ENCODE measurements at places on chromosomes 6 and 20.

DNA sequence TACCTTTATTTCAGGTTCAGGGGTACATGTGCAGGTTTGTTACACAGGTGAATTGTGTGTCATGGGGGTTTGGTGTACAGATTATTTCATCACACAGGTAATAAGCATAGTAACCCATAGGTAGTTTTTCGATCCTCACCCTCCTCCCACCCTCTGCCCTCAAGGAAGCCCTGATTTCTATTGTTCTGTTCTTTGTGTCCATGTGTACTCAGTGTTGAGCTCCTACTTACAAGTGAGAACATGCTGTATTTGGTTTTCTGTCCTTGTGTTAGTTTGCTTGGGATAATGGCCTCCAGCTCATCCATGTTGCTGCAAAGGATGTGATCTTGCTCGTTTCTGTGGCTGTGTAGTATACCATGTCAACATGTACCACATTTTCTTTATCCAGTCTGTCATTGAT is 66.0 kb downstream of the STK4 start:
- no peak for DNase-seq

- DNase-seq: no peak
Measured at GRCh38 chr20:32400476-32400875, 42.3 kb downstream of the ASXL1 start.

DNA sequence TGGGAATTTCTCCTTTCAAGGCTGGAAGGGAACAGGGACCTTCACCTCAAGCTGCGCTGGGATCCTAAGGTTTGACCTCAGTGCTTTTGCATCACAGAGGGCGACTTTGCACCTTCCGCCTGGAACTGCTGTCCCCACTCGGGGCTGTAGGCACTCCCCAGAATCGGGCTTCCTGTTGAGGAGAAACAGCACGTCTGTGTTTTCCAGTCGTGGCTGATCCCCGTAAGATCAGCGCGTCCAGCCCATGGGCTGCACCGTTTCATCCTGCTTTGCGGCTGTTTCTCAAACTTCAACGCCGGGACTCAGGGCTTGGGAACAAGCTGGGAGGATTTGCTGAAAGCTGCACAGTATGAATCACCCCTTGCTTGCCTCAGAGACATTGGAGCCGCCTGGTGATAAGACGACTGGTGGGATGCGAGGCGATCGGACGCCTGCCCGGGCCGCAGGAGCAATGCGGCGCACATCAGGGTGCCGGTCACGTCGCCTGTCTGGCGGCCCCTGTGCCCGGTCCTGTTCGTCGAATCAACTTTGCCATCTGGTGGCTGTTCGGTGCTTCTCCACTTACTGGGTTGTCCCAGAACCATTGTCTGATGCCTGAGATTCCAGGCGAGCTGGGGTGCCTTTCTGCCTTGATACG is 53.6 kb upstream of the FRMD1 start:
- no peak for DNase-seq

GRCh38 chr6:89612121-89612520 is 26.4 kb downstream of the LYRM2 start:
- DNase-seq: no peak

DNA sequence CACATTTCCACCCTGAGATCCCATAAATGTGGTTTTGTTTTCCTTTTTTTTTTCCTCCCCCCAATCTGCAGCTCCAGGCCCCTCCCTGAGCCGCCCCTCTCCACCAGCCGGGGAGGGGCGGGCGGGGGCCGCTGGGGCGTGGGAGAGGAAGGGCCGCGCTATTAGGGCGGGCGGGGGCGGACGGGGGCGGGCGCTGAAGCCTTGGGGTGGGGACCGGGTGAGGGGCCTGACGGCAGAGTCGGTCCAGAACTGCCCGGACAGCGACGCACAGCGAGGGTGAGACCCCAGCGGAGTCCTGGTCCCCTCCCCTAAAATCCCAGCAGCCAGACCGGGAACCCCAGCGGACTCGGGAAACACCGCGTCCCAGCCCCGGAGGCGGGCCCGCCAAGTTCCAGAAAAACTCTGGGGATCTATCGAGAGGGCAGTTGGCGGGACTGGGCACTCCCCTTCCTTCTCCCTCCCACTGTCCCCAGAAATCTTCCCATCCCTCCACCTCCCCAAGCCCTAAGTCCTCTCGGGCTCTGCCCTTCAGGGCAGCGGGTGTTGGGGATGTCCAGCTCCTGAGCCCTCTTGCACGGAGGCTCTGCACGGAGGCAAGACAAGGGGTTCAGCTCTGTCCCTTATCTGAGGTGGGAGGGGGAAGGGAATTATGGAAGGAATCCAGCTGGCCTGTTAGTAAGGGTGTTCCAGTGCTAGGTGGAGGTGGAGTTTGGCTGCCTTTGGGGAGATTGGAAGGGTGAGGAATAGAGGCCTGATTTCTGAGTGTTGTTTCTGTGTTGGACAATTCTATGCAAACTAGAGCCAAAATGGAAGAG is at the start of gene PRICKLE4:
Gene PRICKLE4, plus strand, starts transcription at position 232 of the 815 bp plus-strand sequence. CDS start 2,692 bp downstream, outside the sequence.
- no peak for DNase-seq

All from CD4-positive, alpha-beta T cell treated with Interleukin-1 beta for 1 hour (primary cell).